Bronchial epithelial cell (primary cell): ENCODE measurements at places on chromosomes 6 and 20.

DNA sequence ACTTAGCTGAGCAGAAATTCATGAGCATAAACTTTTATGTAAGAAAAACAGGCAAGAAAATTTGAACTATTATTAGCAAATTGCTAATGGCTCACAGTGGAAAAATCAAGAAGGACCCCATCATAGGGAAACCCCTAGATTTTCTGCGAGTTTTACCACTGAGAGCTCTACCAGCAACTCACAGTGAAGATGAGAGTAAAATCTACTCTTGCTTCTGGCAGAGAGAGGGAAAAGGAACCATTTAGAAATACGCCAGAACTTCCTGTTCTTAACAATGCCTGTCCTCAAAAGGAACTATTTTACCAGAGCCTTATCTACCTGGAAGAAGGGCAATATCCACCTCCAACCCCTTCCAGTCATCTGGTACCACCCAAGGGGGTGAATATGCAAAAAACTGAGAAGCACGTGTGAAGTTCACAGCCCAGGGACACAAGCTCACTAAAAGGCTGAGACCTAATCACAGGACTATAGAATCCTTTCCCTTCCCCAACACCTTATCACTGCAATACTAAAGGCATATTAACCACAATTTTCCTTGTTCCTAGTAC is 34.4 kb upstream of the ASF1A start:
- DNase-seq, result no peak

- no peak for DNase-seq
Measured at GRCh38 chr6:160412993-160413392, 64.8 kb downstream of the SLC22A3 start.

DNA sequence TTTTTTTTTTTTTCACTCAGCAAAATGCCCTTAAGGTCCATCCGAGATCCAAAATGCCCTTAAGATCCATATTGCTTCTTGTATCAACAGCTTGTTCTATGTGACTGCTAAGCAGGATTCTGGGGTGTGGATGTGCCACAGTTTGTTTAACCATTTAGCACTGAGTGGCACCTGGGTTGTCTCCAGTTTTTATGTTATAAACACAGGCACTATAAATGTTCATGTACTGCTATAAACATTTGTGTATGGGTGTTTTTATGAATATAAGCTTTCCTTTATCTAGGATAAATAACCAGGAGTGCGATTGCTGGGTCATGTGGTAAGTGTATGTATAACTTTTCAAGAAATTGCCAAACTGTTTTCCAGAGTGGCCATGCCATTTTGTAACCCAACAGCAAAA is 386.0 kb downstream of the RNGTT start:
- DNase-seq, result no peak

DNA sequence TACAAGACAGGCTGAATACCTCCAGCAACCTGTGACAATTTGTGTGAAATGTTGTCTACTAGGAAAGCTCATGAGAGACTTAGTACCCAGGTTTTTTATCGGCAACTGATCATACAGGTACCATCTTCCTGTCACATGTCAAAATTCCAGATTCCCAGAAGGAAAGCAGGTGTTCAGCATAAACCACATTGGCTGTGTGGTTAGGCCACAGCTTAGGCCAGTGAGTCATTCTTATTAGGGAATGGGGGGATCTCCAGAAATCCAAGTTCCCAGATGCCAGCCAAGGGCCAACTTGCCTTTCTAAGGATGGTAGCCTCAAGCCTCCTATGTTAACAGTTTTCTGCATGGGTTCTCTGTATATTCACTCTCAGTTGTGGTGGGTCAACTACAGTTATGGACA is 65.9 kb downstream of the FAM184A start:
- no peak for DNase-seq

- no peak for DNase-seq
Measured at GRCh38 chr6:165636402-165637048, 26.5 kb downstream of the PDE10A start.

GRCh38 chr6:21348504-21349195 is 244.9 kb upstream of the SOX4 start:
- peak; percentile 33 for DNase-seq

GRCh38 chr6:1553562-1554083 is 56.1 kb upstream of the FOXC1 start:
- DNase-seq, result no peak

- no peak for DNase-seq
Measured at GRCh38 chr6:160692369-160692959, 9.6 kb upstream of the PLG start.

GRCh38 chr20:21705575-21706260 is at the start of gene PAX1:
Gene PAX1, plus strand, starts transcription at chr20:21705664. Its CDS starts 49 bp downstream, at chr20:21705713.
- no peak for DNase-seq

- peak; percentile 38 for DNase-seq
Measured at GRCh38 chr6:3337521-3338350, 79.0 kb downstream of the PSMG4 start.

GRCh38 chr6:157558487-157559200 is 177.7 kb downstream of the ZDHHC14 start:
- no peak for DNase-seq

DNA sequence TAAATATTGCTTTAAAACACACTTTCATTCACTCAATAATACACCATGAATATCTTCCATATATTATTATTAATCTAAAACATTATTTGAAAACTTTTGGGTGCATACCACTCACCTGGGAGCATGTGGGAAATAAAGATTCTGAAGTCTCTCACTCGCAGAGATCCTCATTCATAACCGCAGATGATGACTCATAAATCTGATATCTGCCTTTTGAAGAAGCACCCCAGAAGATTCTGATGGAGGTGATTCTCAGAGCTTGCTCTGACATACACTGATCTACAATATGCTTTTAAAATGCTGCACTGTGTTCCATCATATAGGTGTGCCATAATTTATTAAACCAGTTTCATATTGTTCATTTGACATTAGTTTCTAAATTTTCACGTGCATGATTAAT is 135.0 kb upstream of the SGK1 start:
- DNase-seq, result peak; percentile 23

GRCh38 chr20:23132293-23132929 is 46.3 kb upstream of the CD93 start:
- no peak for DNase-seq

- DNase-seq, result peak; percentile 96
Measured at GRCh38 chr6:28212510-28213212, 12.4 kb upstream of the ZSCAN9 start.

GRCh38 chr20:35461620-35462019 is 6.2 kb downstream of the CEP250 start:
- peak; percentile 51 for DNase-seq

DNA sequence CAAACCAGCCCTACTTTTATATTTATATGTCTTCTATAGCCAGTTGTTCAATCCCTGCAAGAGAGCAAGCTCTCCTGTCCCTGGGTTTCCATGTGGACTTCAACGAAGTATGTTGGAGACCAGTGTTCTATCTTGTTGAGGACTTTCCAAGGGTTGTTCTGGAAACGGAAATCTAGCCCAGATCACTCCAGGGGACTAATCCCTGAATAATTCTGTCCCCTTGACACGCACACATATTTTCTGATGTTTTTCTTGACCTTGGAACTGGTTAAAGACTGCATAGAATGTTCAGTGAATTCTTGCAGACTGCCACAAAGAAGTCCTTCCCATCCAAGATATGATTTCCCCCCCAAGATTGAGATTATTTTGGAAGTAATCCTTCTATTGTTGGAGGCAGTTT is 9.5 kb upstream of the MYLK2 start:
- DNase-seq, result no peak

GRCh38 chr6:105459049-105459448 is 56.2 kb upstream of the PREP start:
- DNase-seq, result peak; percentile 85

DNA sequence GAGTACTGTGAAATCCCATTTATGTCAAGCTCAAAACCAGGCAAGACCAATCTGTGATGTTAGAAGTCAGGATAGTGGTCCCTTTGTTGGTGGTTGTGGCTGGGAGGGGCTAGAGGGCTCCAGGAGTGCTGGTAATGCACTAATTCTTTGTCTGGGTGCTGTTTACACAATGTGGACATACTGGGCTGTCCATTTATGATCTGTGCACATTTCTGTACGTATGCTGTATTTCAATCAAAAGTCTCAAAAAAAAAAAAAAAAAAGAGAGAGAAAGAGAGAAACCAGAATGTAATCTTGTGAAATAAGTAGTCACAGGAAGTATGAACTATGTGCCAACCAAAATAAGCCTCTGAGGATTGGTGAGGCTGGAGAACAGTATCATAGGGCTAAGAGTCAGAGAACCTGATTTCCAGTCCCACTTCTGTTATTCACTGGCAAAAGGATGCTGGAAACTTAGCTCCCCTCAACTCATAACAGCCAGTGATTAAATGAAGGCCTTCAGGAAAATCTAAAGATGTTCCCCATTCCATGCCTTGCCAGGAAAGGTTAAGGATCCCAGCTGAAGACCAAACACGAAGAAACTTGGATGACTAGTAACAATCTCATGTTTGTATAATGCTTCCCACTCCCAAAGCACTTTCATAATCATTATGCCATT is 19.6 kb upstream of the TRAM2 start:
- DNase-seq, result peak; percentile 31

DNA sequence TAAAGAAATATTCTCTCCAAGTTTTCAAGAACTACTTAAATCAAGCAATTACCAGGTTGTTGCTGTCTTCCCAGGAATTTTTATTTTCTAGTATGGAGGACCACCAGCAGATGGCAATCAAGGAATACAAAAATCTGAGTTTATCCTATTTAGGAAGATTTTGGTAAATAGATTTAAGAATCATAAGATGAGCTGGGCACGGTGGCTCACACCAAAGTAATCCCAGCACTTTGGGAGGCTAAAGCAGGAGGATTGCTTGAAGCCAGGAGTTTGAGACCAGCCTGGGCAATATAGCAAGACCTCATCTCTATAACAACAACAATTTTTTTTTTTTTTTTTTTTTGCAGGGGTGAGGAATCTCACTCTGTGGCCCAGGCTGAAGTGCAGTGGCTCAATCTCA is 19.3 kb upstream of the SEC63 start:
- DNase-seq, result peak; percentile 44

DNA sequence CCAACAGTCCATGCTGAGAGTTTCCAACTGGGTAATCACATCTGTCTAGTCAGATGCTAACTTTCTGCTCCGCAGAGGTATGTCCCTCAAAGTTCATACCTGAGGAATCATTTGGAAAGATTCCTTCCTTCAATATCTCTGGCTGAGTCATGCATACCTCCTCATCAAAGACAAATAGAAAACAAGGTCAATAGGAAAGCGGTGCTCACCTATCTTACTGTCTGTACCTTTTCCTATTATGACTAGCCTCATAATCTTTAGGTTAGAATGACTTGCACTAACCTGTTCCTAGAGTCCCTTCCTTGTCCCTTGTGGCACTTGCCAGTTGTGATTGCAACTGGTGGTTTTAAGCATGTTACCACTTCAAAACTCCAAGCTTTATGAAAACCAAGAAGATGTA is 78.2 kb upstream of the PTPRK start:
- peak; percentile 94 for DNase-seq

GRCh38 chr6:34888874-34889555 is at the start of gene ANKS1A:
Gene ANKS1A, plus strand, starts transcription at chr6:34889255. Its CDS starts 148 bp downstream, at chr6:34889403.
- peak; percentile 65 for DNase-seq

DNA sequence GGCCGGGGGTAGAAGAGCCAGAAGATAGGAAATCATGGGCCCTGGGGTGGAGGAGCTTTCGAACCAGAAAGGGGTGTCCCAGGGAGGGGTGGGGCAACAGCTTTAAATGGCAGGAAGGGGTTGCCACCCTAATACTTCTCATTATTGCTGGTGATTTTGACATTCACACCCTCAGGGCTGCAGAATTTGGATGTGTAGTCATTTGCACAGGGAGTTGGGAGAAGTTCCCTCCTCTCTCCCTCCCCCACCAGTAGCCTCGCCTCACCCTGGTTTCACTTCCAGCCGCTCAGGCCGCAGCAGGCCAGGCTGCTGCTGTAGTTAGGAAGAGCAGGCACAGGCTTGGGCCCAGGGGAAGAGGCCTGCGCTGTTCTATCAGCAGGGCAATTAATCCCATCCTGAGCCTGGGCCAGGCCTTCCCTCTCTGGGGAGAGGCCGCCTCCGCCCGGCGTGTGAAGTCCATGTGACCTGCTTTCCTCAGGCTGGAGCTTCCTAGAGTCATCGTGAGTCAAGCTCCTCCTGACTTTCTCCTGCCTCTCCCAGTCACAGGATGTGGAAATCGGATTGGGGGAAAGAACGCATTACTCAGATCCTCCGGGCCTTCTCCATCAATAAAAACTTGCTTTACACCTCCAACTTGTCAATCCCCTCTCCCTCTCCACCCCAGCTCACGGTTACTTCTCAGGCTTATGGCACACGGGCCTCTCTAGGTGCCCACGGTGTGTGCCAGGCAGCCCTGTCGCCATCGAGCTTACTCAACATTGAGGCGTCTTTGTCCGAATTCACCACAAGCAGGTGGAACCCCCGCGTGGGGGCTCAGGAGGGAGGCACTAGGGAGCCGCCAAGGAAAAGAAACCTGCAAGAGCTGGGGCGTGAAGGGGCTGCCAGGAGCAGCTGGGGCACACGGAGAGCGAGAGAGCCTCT is 7.8 kb downstream of the ADTRP start:
- DNase-seq, result peak; percentile 100

GRCh38 chr6:160431791-160432404 is 83.7 kb downstream of the SLC22A3 start:
- no peak for DNase-seq

DNA sequence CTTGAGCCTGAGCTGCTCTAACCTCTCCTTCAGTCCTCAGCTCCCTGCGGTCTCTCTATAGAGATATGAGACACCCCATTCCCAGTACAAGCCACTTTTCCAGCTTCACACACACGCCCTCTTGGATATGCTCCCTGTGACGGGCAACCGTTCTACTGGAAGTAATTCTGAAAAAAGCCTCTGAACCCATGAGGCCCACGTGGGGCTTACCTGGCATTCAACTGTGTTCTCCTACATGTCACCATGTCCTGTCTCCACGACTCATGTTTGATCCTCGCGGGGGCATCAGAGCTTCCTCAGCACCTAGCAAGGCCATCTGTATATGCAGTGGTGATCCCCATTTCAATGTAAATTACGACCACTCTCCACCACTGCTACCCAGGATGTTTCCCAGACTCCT is 69.2 kb upstream of the DUSP22 start:
- DNase-seq, result no peak

- DNase-seq, result peak; percentile 76
Measured at GRCh38 chr6:112180095-112180820, 74.1 kb downstream of the LAMA4 start.

- DNase-seq, result no peak
Measured at GRCh38 chr6:37938909-37939308, 119.4 kb downstream of the ZFAND3 start.

DNA sequence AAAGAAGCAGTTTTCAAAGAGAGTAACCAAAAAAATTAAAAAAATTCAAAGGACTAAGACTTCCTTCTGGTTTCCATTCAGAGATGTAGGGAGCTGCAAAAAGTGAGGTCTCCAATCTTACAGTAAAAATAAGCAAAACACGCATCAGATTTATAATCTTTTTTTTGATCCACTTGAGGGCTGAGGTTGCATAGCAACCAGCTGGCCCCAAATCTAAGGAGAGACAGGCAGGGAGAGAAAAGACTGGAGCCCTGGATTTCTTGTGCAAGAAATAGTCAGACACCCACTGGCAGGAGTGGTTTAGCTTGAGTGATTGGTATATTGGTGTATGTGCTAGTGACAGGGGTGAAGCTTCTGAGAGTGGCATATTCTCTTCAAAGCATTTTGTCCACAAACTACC is 135.9 kb upstream of the FUT9 start:
- DNase-seq, result no peak
